ENCODE measurements at places on chromosomes 3 and 15.
A peak's percentile ranks its signal among the peaks of the same experiment; 100 is the strongest.

DNA sequence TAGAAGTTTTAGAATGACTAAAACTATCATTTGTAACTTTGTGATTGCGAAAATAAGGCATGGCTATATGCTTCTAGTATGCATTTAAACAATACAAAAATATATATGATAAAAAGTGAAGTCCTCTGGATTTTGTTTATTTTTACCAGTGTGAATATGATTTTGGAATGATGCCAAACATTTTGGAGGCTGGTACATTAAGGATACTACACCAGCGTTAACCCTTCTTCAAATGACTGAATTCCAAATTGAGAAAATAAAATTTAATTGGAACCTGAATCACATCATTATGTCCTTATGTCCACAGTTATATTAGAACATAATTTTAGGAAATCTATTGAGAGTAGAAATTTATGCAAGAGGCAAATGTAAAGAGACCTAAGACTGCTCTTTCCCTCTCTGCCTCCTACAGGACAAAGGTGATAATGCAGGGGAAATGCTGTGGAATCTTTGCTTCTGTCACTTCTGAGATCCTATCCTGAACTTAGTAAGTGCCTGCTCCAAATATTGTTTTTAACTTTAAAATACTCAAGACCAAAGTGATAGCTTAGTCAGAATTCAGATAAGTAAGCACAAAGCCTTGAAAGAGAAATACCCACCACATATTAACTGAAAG, 121.1 kb upstream of the NANOGP8 start:
- DNase-seq, result no peak

GRCh38 chr3:100003609-100004503, 110.4 kb downstream of the FILIP1L start:
- DNase-seq, result no peak

GRCh38 chr15:83430441-83430840, 16.7 kb upstream of the SH3GL3 start:
- no peak for DNase-seq

GRCh38 chr3:113753376-113753985, 6.6 kb downstream of the ATP6V1A start:
- DNase-seq, result no peak

GRCh38 chr3:127053026-127053425, 70.1 kb downstream of the PLXNA1 start:
- no peak for DNase-seq

DNA sequence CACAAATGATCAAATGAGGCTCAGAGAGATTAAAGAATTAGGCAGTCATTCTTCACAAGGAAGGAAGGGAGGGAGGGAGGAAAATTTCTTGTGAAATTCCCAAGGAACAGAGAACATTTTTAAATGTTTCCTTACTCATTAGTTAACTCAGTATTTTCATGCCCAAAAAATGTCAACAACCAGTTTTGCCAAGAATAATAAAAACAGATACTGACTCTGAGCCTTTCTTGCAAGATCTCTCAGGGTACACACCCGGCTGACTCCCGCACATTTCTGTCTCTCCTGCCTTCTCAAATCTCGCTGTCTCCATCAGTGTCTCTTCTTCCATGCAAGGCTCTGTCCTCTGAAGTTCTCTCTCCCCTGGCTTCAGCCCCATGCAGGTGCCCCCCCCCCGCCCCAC, 265.9 kb downstream of the TJP1 start:
- DNase-seq, result no peak

GRCh38 chr3:61601831-61602230, 40.5 kb downstream of the PTPRG start:
- no peak for DNase-seq

DNA sequence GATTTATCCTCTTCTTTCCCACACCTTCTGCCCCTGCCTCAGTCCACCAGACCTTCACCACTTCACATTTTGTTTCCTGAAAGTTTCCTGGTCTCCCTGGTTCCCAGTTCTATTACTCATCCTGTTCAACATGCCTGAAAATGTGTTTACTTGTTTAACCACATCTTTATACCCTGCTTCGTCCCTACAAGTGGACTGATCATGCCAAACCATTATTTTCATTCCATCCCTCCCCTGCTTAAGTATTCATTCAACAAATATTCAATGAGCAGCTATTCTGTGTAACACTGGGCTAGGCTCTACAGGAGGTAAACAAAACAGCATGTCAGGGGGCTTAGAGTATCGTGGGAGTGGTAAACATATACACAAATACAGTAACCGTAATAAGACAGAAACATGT, 5.5 kb downstream of the MYO5A start:
- no peak for DNase-seq

DNA sequence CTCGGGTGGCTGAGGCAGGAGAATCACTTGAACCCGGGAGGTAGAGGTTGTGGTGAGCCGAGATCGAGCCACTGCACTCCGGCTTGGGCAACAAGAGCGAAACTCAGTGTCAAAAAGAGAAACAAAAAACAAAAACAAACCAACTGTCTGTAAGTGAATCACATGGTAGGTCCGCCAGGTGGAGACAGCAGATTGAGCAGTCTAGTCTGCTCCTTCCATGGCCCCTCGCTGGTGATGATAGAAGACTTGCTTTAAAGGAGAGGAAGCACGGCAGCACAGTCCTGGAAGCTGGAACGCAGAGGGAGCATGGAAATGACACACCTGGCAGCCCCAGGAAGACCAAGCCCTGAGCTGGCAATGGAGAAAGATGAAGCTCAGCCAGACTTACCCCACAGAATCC, 31.4 kb upstream of the MGLL start:
- DNase-seq, result no peak

DNA sequence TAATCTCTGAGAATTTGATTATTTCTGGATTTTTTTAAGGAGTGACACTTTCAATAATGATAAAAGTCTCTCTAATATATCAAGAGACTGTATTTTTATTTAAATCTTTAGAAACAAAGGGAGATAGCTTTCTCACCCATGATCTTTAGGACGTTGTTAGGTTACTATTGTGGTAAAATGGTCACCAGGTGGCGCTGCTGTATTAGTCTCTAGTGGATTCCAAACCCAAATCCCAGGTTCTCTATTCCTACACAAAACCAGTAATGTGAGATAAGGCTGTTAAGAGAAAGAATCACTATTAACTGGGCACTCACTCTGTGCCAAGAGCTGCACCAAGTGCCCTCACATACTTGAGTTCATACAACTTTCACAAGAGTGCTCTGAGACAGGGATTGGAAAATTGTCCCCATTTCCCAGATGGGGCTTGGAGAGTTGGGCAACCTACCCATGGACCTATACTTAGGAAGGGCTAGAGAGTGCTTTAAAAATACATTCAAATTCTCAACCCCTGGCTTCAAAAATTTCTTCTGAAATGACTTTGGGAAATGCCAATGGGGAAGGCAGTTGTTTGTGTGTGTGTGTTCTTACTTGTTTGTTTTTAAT, 593.4 kb upstream of the TGFBR2 start:
- DNase-seq, result peak; percentile 5

All from NCI-H524 treated with DMSO at 0.1 percent for 48 hours (cell line).